Activated naive CD4-positive, alpha-beta T cell treated with Interleukin-2 at 50 U/mL for 16 hours (primary cell): ENCODE measurements at places on chromosomes 6 and 20.

GRCh38 chr20:39289831-39290230 lies 327.7 kb downstream of the DHX35 start:
- DNase-seq, result no peak

DNA sequence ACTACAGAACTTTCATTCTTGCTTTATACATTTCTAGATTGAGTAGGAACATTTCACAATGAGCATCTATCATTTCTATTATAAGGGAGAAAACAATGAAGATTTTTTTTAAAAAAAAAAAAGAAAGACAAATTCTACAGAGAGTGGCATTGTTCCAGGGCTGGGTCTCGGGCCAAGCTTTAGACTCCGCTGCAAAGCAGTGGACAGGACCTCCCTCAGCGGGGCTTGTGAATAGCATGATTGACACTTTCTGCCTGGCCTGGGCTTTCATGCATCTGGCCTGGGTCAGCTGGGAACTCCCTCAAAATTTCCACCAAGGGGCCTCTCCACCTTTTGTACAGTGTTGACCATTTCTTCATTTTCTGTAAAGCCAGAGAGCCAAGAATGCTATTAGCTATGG lies 55.8 kb upstream of the HIVEP2 start:
- DNase-seq, result no peak

GRCh38 chr6:71332012-71332411 lies 43.4 kb downstream of the OGFRL1 start:
- no peak for DNase-seq

GRCh38 chr20:655726-656624 lies 3.0 kb upstream of the SRXN1 start:
- no peak for DNase-seq

DNA sequence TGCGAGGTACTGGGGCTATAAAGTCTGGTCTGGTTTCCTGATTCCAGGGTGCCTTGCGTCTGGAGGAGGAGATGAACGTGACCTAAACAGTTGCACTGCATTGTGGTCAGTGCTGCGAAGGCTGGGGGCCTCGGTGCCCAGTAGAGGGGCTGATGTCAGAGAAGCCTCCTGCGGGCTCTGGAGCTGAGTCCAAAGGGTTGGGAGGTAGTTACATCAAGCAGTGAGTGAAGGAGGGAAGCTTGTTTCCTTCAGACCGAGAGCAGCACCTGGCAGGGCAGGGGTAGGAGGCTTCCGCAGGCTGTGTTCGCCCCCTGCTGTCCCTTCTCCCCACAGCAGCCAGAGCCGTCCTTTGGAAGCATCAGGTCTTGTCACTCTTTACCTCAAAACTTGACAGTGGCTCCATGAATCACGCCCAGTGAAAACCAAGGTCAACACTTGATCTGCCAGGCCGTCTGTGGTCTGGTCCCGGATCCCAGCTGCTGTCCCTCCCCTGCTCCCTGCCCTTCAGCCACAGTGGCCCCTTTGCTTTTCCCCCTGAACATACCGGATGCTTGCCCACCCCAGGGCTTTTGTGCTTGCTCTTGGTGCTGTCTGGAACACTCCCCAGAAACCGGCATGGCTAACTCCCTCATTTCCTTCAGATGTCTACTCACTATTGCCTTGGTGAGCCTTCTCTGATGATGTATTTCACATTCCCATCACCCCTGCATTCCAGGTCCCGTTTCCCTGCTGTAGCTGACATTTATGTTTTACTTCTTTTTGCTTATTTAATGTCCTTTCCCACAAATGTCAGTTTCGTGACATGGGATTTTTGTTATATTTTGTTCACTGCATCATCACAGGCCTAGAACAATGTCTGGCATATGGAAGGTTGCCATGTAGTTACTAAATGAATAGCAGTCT lies 7.0 kb downstream of the DYNLRB1 start:
- peak; percentile 58 for DNase-seq

GRCh38 chr6:89492025-89492640 lies 59.2 kb downstream of the ANKRD6 start:
- no peak for DNase-seq

- DNase-seq, result no peak
Measured at GRCh38 chr6:2977799-2978590, 6.6 kb upstream of the SERPINB6 start.

DNA sequence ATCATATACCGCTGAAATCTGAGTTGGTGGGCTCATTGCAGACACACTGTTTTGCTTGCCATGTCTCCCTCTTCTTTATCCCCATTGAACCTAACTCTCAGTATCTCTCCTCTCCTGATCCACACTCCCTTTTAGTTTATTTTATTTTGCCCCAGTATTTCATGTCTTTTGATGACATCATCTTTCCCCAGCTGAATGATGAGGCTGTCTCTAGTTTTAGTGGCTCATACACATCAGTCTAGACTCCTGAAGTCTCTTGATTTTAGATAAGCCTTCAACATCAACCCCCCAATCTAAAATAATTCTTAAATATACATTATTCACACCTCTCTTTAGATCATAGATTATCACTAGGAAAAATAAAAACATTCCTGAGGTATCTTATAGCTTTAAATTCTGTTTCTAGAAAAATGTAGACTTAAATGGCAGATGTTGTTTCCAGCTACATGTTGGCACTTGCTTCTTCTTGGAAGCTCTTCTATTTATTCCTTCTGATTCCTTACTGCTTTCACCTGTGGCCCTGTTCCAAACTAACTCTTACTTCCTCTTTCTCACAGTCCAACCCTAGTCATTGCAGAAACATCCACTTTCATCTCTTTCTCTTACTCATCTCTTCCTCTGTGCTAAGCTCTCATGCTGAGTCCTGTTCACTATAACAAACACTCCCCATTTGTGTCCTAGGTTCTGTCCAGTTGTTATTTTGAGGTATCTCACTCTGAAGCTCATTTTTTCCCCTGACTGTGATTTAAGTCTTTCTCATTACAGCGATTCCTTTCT lies 191.9 kb upstream of the SLC35B3 start:
- no peak for DNase-seq

- DNase-seq, result no peak
Measured at GRCh38 chr20:3915691-3916090, 26.5 kb downstream of the PANK2 start.

GRCh38 chr6:49966334-49966733 lies 2.4 kb upstream of the DEFB114 start:
- no peak for DNase-seq

DNA sequence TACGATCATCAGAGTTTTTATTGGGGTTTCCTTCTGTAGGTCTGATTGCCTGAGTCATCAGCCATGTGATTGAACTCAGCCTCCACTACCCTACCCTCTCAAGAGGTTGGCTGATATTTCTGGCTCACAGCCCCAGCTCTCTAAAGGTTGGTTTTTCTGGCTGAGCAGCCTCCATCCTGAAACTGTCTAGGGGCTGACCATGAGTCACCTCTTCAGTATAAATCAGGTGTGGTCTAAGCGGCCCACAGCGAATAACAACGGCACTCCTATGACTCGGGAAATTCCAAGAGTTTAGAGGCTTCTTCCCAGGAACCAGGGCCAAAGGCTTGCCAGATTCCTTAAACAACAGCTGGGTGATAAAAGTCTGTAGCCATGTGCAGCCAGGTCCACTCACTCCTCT lies 115.5 kb downstream of the SOD2 start:
- no peak for DNase-seq

GRCh38 chr6:145086197-145086596 lies 649.1 kb downstream of the EPM2A start:
- DNase-seq, result no peak

DNA sequence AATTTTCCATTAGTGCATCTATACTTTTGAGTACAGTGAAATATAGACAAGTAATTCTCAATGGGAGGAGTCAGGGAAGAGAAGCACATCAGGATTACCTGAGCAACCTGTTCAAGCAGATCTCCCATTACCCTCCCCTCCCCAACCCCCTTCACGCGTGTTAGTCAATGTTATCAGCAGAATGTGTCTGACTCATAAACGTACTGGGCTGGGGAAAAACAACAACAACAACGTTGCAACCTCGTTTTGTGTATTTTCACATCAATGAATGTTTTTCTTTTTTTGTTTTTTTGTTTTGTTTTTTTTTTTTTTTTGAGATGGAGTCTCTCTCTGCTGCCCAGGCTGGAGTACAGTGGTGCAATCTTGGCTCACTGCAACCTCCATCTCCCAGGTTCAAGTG lies 287.0 kb upstream of the STXBP5 start:
- DNase-seq, result no peak

DNA sequence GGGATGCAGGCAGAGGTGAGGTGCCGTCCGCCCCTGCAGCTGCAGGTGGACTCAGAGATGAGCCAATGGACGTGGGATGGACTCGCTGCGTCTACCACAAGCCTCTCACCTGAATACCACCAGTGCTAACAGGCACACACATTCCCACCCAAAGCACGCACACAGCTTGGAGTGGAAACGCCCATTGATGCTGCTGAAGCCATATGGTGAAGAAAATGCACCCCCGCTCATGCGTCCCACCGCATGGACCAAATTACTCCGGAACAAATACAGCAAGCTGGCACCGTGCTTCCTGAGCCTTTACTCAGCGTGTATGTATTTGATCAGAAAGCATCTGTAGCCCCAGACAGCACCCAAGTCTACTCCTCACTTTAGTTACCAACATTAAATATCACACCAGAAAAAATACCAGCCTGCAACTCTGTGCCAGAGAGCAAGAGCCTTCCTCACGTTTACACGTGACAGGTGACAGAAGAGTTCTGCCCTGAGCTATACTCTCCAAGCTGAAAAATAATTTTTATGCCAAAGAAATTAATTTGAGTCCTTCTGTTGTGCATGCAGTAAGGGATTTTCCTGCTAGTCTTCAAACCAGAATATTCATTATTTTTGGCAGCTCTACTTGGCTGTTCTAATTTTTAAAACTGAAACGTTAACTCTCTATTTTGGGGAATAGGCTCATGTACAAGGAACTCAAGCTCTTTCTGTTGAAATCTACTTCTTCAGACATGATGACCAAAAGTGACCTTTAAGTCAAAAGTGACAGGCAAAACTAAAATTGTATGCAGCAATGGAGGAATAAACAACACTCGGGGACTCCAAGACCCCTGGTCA lies 58.2 kb upstream of the SYNDIG1 start:
- DNase-seq, result no peak

DNA sequence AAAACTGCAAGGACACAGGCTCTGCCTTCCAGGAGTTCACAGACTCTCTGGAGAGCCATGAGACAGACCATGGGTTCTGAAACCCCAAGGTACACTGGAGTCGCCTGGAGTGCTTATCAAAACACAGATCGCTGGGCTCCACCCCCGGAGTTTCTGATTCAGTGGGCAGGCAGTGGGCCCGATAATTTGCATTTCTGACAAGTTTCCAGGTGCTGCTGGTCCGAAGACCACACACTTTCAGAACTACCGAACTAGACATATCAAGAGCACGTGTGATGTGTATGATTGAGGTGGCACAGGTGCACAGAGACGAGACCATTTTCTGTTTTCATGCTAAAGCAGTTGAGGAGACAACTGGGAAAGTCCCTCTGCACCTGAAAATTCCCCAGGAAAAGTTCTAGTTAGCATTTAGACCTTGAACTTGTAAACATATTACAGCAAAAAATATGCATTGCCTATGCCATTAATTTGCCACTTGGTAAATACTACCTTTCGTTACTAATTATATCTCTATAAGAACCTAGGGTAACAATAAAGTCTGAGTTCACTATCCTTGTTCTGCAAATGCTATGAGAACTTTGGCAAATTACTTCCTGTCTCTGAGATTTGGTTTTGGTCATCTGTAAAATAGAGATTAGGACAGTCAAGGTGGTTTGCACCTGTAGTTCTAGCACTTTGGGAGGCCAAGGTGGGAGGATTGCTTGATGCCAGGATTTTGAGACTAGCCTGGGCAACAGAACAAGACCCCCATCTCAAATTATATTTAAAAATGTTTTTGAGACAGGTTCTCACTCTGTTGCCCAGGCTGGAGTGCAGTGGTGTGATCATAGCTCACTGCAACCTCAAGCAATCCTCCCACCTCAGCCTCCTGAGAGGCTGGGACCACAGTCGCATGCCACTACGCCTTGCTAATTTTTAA lies 14.3 kb upstream of the PIM1 start:
- DNase-seq, result peak; percentile 65

GRCh38 chr20:42041000-42041565 lies 422.9 kb upstream of the CHD6 start:
- DNase-seq, result no peak

DNA sequence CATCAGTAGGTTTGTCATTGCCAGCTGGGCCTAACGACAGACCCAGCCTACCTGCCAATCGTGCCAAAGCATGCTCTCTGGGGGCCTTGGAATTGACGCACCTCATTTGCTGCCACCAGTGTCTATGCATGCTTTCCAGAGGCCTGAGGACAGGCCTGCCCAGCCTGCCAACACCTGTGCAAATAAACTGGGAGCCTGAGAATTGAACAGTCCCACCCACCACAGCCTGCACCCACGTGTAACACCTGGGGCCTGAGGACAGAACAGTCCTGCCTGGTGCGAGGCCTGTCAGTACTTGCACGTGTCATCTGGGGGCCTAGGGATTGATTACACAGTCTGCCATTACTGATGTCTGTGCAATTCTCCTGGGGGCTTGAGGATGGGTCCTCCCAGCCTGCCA lies 6.2 kb upstream of the RNF217 start:
- DNase-seq, result no peak

GRCh38 chr20:47487175-47487917 lies 14.3 kb upstream of the NCOA3 start:
- peak; percentile 69 for DNase-seq

DNA sequence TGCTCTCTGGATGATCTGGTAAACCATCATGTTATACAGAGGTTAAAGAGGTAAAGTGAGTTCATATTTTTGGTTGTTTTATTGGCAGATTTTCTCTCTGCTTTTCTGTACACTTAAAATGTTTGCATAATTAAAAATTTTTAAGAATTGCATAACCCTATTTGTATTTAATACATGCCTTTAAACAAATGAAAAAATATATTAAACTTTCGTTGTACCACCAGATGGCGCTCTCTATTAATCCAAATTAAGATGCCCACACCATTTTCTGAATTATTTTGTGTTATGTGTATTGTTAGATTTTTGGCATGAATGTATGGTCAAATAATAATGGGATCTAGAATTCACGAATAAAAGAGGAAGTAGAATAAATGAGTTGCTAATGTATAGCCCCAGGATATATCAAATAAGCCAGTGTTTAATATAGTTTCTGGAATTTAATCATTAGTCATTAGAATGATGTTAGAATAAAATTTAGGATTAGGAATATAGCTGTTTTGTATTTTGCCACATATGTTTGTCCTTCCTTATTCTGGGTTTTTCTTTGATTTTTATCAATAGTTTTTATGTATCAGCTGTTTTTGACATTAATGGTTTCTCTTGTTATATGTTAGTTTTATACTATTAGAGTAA lies 38.9 kb downstream of the SMAP1 start:
- no peak for DNase-seq

- DNase-seq, result no peak
Measured at GRCh38 chr6:89221129-89221528, 4.0 kb upstream of the GABRR1 start.
